ENCODE measurements at places on chromosomes 1 and 21.

- no peak for DNase-seq
Observed at GRCh38 chr1:46184920-46185658, 8.8 kb upstream of the P3R3URF start.

GRCh38 chr1:52918201-52918600, 3.3 kb downstream of the ECHDC2 start:
- no peak for DNase-seq

GRCh38 chr21:45303091-45303615, 15.5 kb upstream of the POFUT2 start:
- DNase-seq, result no peak

DNA sequence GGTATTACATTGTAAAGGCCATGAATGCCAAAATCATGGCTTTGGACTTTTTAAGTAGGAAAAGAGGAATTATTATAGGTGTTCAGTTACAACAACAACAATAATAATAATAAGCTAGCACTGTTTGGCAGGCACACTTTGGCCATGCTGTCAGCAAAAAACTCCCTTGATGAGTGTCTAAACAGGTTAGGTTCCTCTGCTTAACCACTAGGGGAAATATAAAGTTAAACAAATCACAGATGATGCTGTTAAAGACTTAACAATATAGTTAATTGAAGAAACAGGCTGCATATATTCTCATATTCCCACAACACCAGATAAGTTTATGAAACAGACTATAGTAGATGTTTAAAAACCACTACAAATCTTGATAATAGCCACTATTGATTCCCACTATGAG, 46.4 kb downstream of the RGS21 start:
- DNase-seq, result no peak

- no peak for DNase-seq
Observed at GRCh38 chr1:177423090-177423489, 252.3 kb downstream of the BRINP2 start.

DNA sequence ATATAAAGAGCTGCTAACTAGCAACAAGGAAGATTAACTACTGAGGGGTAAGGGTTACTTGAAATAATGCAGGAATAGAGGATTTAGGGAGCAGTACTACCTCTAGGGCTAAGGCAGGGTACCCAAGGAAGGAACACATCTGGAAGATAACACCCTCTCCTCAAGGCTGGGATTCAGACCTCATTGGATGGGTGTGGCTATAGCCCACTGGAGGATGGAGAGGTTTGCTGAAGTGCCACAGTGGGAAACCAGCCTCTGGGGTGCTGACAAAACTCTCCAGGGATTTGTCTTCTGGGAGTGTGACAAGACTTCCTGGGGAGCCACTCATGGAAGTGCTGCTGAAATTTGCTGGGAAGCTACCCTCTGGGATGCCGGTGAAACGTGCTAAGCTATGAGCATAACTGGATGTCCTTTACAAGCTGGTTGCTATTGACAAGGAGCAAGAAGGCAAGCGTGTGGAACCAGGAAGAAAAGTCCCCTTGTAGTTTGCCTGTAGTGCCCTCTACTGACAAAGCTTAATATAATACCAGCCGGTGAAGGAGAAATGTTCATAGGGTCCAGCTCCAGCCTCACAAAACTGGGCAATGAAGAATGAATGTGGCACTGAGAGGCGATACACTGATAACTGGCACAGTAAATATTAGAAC, 122.8 kb upstream of the USP24 start:
- DNase-seq, result peak; percentile 13

GRCh38 chr1:232937741-232938375, 12.6 kb upstream of the NTPCR start:
- DNase-seq, result no peak

GRCh38 chr1:168507231-168507630, 36.6 kb downstream of the XCL2 start:
- no peak for DNase-seq

DNA sequence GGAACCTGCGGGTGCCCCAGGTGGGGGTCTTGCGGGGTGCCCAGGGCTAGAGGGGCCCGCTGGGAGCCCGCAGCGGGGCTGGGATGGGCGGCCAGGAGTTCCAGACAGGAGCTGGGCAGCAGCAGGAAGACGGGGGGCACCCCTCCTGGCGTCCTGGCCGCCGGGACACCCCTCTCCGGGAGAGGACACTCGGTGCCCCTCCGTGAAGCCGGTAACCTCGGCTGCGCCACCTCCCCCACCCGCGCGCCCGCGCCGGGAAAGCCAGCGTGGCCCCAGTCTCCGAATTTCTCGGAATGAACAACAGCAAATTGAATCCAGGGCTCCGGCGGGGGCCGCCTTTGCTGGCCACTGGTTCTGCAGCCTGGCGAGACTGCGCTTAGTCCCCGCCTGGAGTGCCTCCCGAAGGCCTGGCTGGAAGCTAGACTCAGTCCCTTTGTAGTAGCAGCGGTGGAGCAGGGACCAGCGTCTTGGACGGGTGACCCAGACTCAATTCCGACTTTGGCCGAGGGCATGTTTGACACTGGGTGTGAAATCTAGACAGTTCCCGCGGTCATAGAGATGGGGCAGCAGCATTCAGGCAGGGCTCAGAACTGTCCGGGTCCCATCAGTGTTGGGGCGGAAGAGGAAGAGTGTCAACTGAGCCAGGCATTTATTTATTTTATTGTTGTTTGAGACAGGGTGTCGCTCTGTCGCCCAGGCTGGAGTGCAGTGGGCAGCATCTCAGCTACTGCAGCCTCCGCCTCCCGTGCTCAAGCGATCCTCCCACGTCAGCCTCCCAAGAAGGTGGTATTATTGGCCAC, 773 bp downstream of the IFNGR2 start:
- peak; percentile 55 for DNase-seq

DNA sequence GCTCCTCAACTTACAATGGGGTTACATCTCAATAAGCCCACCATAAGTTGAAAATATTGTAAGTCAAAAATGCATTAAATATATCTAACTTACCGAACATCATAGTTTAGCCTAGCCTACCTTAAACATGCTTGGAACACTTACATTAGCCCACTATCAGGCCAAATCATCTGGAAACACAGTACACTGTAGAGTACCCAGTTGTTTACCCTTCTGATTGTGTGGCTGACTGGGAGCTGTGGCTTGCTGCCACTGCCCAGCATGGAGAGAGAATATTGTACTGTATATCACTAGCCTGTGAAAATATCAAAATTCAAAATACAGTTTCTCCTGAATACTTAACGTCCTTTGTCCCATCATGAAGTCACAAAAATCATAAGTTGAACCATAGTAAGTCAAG, 40.4 kb upstream of the FRRS1 start:
- DNase-seq, result no peak

DNA sequence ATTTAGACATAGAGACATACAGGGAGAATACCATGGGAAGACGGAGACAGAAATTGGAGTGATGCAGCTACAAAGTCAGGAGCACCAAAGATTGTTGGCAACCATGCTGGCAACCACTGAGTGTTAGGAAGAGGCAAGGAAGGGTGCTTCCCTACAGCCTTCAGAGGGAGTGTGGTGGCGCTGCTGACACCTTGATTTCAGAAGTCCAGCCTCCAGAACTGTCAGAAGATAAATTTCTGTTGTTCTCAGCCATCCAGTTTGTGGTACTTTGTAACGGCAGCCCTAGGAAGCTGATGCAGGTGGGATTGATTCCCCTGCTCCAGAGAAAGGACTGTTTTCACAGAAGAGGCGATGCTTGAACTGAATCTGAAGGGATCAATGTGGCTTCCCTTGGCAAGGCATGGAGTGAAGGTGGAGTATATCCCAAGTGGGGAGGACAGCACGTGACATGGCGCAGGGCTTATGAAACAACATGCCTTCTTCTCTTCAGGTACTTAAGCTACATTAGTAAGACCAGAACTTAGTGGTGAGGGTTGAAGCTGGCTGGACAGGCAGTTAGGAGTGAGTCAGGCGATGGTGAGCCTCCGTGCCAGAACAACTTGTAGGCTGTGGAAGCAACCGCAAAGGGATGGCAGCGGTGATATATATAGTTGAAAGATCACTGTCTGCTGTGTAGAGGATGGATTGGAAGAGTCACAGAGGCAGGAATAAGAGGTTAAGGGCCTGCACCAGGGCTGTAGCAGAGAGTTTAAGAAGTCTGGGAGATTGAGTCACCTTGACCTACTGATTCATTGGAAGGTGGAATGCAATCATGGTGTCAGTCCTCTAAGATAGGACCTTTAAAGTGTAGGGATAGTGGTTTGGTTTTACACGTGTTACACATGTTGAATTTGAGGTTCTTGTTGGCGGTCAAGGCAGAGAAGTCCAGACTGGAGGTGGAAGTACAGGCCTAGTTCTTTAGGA, 2.1 kb downstream of the LEPR start:
- DNase-seq, result no peak

DNA sequence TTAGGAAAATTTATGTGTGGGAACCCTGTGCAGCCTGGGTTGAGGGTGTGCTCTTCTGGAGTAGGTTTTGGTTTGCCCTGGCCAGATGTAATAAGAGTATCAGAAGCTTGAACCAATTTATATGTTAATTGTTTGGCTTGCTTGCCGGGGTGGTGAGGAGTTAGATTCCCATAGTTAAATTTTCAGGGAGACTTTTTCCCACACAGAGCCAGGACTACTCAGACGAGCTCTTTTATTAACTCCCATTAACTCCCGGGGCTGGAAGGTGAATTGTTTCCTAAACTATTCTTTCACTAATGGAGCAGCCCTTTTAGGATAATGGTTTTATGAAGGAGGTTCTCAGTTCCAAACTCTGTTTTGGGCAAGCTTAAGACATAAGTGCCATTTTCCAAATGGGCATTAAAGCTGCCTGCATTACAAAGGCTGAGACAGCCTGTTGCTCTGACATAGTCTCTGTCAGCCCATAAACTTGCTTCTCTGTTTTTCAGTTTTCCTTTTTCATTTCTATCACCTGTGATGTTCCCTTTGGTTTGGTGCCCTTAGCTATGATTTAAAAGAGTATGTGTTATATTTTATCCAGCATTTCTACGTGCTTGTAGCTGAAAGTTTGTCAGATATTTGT, 18.0 kb upstream of the RAB3GAP2 start:
- no peak for DNase-seq

- DNase-seq, result no peak
Observed at GRCh38 chr1:160429702-160430535, 29.6 kb downstream of the VANGL2 start.

DNA sequence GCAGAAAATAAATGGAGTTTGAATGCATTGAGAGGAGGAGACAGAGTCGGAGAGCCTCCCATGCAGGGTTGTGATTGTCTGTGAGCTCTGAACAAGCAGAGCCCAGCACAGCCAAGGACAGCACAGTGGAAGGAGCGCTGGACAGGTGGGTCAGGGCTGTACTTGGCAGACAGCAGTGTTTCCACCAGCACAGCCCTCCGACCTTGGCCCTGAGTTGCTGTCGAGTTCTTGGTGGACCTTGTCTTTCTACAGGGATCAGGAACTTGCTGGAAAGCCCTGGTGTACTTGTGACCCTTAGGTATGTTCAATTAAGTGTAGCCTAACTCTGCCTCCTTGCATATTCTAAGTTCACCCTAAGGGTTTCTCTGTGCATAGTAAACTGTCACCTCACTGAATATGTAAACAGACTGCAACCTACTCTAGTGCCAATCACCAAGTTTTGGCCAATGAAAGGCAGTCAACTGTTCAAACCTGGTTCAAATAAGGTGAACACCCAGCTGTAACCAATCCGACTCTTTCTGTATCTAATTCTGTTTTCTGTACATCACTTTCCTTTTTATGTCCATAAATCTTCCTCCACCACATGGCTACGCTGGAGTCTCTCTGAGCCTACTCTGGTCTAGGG, 86.6 kb upstream of the SLC25A33 start:
- DNase-seq, result no peak

- no peak for DNase-seq
Observed at GRCh38 chr1:20325407-20325843, 34.8 kb downstream of the VWA5B1 start.

GRCh38 chr21:21631961-21632360, 633.8 kb downstream of the NCAM2 start:
- DNase-seq, result no peak

GRCh38 chr1:24440436-24440835, 24.8 kb downstream of the NIPAL3 start:
- DNase-seq, result no peak

GRCh38 chr1:8026976-8027747, 1.1 kb upstream of the ERRFI1 start:
- no peak for DNase-seq

GRCh38 chr1:91827459-91828321, 58.3 kb downstream of the TGFBR3 start:
- peak; percentile 45 for DNase-seq

- no peak for DNase-seq
Observed at GRCh38 chr1:218705911-218706893, 361.1 kb downstream of the TGFB2 start.

GRCh38 chr1:96104506-96104905, 617.1 kb upstream of the PTBP2 start:
- no peak for DNase-seq

GRCh38 chr21:28419811-28420210, 572.9 kb downstream of the LTN1 start:
- no peak for DNase-seq

DNA sequence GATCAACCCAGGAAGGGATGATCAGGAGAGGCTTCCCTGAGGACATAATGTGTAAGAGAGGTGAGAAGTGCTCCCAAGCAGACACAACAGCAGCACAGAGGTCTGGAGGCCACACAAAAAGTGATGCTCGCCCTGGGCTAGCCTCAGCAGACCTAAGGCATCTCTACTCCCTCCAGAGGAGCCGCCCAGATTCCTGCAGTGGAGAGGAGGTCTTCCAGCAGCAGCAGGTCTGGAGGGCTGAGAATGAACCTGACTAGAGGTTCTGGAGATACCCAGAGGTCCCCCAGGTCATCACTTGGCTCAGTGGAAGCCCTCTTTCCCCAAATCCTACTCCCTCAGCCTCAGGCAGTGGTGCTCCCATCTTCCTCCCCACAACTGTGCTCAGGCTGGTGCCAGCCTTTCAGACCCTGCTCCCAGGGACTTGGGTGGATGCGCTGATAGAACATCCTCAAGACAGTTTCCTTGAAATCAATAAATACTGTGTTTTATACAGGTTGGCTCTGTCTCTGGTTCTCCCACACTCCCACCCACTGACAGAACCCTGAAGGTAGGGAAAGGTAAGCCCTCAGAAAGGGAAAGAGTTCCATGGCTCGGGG, 5.0 kb downstream of the GJB3 start:
- DNase-seq, result no peak

- no peak for DNase-seq
Observed at GRCh38 chr1:40141878-40142535, 19.2 kb upstream of the RLF start.

DNA sequence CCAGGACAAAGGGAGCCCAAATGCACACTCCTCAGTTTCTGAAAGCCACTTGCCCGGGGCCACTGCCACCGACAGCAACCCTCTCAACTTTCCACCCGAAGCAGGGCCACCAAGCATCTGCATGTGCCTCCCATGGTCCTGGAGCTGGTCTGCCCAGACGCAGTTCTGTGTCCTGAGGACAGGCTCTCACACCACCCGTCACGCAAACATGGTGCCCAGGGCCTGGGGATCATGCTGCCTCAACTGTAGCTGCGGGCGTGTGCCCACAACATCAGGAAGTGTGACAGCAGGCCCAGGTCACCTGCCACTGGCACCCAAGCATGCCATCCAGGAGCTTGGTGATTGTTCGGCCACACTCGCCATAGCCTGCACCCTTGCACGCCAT, 14.4 kb downstream of the GBP1 start:
- DNase-seq, result no peak

GRCh38 chr21:41459884-41460534, 34.0 kb downstream of the MX1 start:
- no peak for DNase-seq

- no peak for DNase-seq
Observed at GRCh38 chr21:26865857-26866256, 20.6 kb upstream of the ADAMTS1 start.

GRCh38 chr1:45359882-45360513, 19.8 kb upstream of the MUTYH start:
- DNase-seq, result peak; percentile 21

All from SK-N-DZ (cell line).